ENCODE measurements at places on chromosomes 11 and 22.

DNA sequence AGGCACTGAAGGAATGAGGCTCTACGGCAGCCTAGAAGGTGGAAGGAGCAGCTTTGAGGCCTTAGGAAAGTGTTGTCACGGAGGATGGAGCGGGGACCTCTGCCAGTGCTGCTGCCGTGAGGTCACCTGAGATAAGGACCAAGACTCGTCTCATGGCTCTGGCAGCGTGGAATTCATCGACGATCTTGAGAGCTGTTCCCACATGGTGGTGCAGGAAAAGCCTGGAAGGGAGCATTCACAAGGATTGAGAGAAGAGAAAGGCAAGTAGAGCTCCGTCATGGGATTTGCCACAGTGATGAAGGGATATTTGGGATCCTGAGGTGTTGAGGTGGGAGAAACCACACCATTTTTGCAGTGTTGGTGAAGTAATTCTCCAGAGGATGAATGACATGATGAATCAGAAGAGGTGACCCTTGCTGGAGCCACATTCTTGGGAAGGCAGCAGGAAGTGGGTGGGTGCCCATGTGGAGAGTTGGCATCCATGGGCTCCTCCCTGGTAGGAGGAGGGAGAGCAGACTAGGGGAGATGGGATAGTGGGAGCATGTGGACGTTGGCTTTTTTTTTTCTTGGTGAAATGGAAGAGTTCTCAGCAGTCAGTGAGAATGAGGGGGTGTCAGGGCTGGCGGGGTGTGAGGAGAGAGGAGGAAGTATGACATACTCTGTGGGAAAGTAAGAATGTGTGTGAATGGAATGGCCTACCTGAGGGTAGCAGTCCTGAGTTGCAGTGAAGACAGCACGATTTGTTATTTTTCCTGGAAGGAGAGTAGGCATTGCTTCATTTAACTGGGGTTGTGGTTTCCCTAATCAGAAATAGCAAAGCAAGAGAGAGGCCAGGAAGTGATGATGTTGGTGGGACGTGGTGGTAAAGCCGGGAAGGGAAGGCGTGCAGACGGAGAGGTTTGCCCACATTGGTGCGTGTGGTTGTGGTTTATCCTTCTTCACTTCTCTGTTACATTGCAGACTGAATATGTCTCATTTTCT, 11.1 kb downstream of the PPP6R3 start:
- peak; percentile 41 for DNase-seq

DNA sequence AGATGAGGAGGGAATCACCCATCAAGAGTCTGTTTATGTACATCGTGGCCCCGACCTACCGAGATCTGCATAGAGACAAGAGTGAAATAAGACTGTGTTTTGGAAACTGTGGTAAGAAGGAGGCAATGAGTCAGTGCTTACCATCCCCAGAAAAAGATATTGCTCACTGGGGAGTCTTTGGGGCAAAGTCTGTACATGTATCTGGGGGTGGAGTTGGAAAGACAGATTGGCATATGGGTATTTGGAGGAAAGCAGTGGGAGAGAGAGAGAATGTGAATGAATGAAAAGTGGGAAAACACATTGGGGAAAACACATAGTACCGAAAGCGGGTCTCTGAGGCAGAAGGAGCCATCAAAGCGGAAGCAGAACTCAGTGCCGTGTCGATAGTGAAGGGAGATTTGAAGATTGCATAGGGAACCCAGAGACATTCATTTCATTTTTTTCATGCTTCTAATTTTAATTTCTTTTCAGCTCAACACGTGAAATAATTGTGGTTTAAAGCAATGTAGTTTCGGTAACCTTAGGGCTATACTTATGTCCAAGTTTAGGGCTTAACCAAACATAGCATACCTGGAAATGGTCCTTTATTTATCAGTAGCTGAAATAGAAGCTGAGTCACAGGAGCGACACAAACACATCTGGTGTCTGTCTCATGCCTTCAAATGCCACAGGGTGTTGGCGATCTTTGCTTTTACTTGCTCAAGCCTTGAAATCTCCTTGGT, 98.6 kb upstream of the CD44 start:
- peak; percentile 41 for DNase-seq

- no peak for DNase-seq
These were observed 67.4 kb downstream of the MICAL2 start for GRCh38 chr11:12177739-12178338.

- no peak for DNase-seq
These were observed 809.2 kb downstream of the TBC1D22A start for GRCh38 chr22:47571616-47572015.

- no peak for DNase-seq
These were observed 14.0 kb upstream of the POU2AF1 start for GRCh38 chr11:111393096-111393495.

All from stimulated activated CD4-positive, alpha-beta T cell treated with anti-CD3 and anti-CD28 coated beads, Interleukin-2, amount 100 ng/mL, for 48 hours (primary cell).